ENCODE measurements at places on chromosomes 3 and 15.

DNA sequence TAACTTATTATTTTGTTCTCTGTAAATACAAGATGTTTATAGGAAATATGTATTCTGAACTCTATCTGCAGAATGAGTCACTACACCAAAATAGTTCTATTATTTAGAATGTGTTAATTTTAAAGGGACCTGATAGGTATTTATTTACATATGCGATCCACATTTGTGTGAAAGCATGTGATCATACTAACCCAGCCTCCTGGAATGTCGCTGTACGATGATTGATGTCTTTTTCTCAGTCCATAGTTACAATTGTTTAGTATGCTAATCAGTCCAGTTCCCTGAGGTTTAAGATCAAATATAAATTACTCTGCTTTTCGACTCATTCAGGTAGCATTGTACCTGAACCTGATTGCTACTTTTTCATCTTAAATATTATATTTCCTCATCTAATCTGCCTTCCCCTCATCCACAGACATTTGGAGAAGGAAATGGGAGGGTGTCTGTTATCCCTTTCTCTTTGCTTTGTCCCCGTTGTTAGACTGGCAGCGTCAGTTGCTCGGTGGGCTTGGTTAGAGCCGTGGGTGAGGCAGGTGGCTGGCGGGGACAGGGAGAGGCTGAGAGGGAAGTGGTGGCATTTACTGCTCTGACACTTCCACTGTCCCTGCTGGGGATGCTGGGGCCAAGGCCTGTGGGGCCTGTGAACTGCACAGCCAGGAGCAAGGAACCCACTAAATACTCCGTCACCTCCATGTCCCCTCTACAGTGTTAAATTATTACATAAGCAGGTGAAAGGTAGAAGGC is 27.8 kb upstream of the NR2E3 start:
- DNase-seq: no peak

- no peak for DNase-seq
These were observed 2.4 kb downstream of the ROBO2 start for GRCh38 chr3:77042343-77042742.

GRCh38 chr3:197907196-197907595 is 42.8 kb upstream of the RPL35A start:
- no peak for DNase-seq

- DNase-seq: no peak
These were observed 188.0 kb upstream of the TGFBR2 start for GRCh38 chr3:30418443-30418842.

- no peak for DNase-seq
These were observed 975 bp downstream of the PCSK6 start for GRCh38 chr15:101488300-101489164.

Measured in stimulated activated effector memory CD8-positive, alpha-beta T cell treated with anti-CD3 and anti-CD28 coated beads, Interleukin-12 subunit alpha, Interleukin-12 subunit beta, amount 100 ng/mL, for 72 hours (primary cell).